Fibroblast of skin of scalp (primary cell): ENCODE measurements at places on chromosomes 2 and 18.
A peak's percentile ranks its signal among the peaks of the same experiment; 100 is the strongest.

- no peak for DNase-seq
Observed at GRCh38 chr2:161552015-161552414, 72.2 kb upstream of the SLC4A10 start.

DNA sequence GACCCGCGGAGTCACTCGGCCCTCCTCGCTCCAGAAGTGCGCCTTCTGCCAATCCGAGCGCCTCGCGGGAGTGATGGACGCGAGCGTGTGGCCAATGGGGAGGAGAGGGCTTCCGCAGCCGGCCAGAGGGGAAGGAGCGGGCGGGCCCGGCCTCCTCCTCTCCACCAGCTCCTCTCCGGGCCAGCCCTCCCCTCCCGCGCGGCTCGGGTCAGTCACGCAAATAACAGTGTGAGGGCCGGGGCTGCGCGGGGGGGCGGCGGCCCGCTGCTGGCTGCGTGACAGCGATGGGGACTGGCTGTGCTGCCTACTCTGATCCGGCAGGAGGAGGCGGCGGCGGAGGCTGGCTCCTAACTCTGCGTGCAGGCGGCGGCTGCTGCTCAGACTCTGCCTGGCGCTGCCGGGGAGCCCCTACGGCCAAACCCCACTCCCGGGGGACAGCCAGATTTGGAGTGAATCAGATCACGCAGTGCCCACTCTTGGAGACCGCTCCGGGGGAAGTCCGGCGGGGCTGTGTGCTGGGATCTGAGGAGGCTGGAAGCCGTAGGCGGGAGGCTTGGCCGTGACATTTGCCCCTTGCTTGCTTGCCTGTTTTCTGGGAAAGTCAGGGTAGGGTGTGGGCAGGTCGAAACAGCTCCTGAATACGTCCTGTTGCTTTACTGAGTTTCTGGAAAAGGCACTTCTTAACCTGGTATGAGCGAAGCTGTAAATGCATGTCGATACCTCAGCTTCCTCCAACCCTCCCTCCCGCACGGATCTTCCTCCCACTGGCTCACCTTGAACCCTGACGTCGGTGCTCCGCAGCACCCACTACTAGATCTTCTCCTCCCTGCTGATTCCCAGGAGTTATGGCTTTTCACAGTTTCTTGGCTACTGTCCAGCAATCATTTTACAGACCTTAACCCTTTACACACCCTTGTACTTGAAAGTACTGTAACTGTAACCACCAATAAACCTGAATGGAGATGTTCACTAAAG lies 97.9 kb upstream of the SERTAD2 start:
- DNase-seq: peak; percentile 56

GRCh38 chr2:199302851-199303250 lies 154.9 kb downstream of the SATB2 start:
- peak; percentile 33 for DNase-seq

GRCh38 chr2:127698553-127699355 lies 2.5 kb upstream of the SFT2D3 start:
- no peak for DNase-seq

- no peak for DNase-seq
Observed at GRCh38 chr2:4967206-4967605, 725.0 kb upstream of the SOX11 start.

GRCh38 chr2:134574611-134575330 lies 144.0 kb downstream of the TMEM163 start:
- DNase-seq: no peak
